Ovary (tissue), 10 donors: ENCODE measurements at places on chromosomes 5 and 9.

DNA sequence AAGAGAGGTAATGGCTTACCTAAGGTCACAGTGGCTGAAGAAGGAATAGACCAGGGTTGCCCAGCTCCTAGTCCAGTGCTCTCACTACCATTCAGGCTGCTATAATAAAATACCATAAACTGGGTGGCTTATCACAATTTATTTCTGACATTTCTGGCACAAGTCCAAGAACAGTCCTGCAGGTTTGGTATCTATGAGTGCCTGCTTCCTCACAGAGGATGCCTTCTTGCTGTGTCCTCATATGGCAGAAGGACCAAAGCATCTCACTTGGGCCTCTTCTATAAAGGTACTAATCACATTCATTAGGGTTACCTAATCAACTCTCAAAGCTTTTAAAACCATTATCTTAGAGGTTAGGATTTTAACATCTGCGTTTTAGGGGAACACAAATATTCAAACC is 17.2 kb downstream of the STARD4 start:
- no peak for DNase-seq

DNA sequence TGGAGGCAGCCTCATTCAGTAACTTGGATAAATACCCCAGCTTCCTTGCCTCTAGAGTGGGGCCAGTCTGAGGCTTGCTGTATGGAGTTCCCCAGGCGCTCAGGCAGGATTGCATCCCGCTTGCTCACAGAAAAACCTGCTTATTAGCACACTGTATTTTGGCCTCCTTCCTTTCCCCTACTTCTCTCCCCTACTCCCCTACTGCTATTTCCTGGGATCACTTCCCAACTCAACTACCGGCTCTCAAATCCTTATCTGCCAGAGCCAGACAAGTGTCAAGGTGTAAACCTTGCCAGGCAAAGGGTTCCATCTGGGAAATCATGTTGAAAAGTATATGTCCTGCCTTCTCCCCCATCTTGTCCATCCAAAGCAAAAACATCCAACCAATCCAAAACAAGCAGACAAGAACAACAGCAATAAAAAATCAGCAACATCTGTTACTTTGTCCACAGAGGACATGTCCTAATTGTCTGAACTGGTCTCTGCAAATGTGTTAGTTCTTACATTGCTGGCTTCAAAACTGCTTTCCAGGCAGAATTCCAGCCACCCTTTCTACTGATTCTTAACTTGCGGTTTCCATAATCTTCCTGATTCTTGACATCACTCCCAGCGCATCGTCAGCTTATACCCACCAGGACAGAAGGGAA is 164.1 kb upstream of the SEMA6A start:
- no peak for DNase-seq

GRCh38 chr5:138583984-138584637 is 8.9 kb upstream of the HSPA9 start:
- DNase-seq: no peak

GRCh38 chr9:36092509-36093215 is 43.9 kb upstream of the GLIPR2 start:
- DNase-seq: no peak

- no peak for DNase-seq
Observed at GRCh38 chr5:134124289-134125038, 10.0 kb downstream of the TCF7 start.

DNA sequence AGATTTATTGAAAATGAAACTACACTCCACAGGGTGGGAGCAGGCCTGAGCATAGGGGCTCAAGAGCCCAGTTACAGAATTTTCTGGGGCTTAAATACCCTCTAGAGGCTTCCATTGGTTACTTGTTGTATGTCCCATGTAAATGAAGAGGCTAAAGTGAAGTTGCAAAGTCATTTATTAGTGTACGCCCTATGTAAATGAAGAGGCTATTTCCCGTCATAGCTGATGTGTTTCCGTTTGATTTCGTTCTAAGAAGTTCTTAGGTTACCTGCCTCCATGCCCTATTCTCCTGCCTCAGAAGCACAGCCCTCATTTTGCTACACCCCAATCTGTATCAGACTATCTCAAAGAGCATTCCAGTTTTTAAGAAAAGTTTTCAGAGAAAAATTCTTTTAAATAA is 107.0 kb upstream of the SLC12A2 start:
- DNase-seq: no peak

DNA sequence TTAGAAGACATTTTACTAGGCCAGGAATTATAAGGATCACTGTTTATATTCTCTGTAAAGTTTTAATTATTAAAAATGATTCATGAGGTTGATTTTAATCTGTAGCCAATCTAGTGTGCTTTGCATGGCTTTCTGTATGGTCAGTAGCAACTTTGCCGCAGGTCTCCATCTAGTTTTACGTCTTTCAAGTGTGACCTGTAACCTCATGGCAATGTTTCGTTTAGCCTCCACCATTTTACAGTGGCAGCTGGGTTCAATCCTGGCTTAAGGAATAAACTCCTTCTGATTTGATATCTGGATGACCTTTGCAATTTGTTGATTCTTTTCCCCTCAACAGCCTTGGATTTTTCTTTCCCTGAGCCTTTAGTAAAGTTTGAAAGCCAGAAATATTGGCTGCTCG is 434.5 kb upstream of the CDH9 start:
- DNase-seq: no peak

DNA sequence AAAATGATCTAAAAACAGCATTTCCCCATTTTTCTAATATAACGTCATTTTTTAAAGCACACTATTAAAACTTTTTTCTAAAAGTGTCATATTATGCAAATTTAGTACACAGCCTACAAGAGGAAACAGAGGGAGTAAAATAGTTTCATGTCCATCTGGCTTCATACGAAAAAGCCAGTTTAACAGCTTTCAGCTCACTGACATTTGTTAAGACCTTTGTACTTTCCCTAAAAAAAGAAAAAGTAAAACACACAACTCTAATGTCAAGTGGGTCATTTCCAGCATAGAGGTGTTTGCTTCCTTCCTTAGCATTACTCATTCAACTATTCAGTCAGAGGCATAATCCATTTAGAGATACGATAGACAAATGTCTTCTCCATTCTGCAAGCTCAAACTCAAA is 49.4 kb downstream of the ABHD17B start:
- no peak for DNase-seq

DNA sequence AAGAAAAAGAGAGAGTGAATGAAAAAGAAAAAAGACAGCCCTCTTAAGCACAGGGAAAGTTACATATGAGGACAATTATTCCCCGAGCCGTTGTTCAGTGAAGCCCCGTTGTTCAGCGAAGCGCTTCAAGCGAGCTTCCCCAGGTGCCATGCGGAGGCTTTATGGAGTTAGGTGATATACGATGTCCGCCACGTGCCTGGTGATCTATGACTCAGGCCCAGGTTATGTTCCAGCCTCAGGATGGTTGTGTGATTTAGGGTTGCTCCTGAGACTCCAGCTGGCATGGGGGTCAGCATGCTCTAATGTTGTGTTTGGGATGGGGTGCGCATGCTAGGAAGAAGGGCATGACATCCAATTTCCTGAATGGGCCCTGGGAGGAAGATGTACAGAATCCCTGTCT is 365.6 kb downstream of the CDK5RAP2 start:
- no peak for DNase-seq

- no peak for DNase-seq
Observed at GRCh38 chr5:39224196-39224761, 4.9 kb upstream of the FYB1 start.

GRCh38 chr5:132637241-132637640 is 20.7 kb upstream of the IL13 start:
- no peak for DNase-seq
